ENCODE measurements at places on chromosomes 3 and 15.

DNA sequence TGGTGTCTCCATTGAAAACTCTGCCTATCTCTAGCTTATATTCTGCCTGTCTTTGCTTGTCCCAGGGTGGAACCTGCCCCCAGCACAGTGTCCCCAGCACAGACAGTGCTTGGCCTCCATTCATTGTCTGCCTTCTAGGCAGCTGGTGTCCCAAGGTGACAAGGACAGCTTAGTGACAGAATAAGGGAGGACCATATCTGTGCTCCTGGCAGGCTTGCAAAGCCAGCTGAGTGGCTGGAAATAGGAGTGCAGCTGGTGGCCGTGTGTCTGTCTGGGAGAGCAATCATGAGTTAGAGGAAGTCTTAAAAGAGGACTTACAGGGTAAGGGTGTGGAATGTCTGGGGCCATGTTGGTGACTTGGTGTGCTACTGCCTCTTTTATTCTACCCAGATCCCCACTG is 33.4 kb downstream of the SCN5A start:
- no peak for DNase-seq

DNA sequence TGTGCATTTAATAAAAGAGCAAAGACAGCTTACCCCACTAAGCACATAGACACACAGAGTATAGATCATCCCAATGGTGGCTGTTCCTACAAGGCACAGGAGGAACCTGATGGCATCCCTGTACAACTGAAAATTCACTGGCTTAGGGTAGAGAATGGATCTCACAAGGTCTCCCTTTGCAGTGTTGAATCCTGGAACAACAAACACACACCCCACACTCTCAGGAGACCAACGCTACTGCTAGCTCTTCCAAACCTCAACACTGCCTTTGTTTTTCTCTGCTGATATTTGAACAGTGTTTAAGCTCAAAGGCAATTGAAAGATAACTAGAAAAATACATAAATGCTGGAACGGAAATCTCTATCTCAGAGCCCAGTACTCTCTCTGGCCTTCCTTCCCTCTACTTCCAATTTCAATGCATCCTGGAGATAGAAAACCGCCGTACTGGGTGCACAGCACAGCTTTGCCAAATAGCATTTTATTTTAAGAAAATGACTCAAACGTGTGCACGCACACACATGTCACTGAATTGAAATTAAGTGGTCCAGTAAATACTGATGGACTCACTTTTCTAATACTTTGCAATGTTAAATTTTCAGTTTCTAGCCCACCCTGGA is 87.5 kb upstream of the ATP13A5 start:
- DNase-seq: no peak

DNA sequence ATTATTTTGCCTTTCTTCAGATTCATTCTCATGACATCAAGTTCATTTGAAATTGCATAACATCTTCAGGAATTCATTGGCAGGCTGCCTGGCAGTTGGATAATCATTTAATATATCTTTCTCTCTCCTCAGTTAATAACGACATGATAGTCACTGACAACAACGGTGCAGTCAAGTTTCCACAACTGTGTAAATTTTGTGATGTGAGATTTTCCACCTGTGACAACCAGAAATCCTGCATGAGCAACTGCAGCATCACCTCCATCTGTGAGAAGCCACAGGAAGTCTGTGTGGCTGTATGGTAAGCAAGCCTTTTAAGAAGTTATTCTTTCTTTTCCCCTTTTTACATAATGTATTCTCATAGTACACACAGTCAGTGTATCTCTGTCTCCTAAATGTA is 38.2 kb downstream of the TGFBR2 start:
- peak; percentile 65 for DNase-seq

DNA sequence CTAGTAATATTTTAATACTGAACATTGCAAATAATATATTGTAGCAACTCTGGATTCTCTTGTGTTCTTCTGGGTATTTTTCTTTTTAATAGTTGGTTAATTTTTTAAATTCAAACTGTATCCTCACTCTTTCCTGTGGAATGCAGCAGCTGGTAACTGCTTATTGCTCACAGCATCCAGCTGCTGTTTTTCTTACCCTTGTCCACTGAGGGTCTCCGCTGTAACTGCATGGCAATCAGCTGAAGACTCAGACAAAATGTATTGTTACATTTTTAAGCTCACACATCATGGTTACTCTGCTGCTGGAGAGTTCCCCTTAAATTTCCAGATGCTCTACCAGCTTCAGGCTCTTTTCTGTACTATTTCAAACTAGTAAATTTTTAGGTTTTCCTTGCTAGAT is 227.6 kb downstream of the MBNL1 start:
- no peak for DNase-seq

- no peak for DNase-seq
Observed at GRCh38 chr3:160856450-160856849, 100.4 kb downstream of the PPM1L start.

DNA sequence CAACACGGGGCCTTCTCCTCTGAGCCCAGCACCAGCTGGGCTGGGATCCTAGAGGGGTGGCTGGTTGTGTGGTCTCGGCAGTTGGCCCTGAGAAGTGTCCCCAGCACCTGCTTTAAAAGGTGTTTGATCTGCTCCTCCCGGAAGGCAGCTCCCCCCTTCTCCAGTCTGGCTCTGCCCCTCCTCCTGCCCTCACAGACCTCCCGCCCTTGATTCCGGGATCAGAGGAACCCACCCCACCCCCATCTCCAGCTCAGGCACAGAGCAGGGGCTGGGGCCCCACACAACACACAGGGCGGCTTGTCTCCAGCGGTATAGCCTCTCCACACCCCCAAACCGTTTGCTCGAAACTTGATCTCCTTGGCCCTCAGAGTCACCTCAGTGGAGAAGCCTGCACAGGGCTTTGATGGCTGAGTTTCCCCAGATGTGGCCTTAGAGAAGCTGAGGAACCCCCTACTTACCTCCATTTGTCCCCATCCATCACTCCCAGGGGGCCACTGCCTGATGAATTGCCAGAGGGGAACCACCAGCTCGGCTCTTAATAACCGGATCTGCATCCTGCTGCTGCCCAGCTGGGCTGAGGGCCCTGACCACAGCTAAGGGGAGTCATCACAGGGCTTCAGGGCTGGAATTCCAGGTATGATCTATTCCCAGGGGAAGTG is 6.4 kb upstream of the STRA6 start:
- no peak for DNase-seq

DNA sequence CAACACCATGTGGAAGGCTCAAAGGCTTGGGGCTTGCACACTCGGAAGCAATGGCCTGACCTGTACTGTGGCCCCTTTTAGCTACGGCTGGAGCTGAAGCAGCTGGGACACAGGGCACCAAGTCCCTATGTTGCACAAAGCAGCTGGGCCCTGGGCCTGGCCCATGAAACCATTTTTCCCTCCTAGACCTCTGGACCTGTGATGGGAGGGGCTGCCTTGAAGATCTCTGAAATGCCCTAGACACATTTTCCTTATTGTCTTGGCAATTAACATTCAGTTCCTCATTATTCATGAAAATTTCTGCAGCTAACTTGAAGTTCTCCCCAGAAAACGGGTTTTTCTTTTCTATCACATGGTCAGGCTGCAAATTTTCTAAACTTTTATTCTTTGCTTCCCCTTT is 85.6 kb upstream of the ALDH1A3 start:
- no peak for DNase-seq

GRCh38 chr3:34504366-34504765 is 705.9 kb downstream of the PDCD6IP start:
- no peak for DNase-seq

DNA sequence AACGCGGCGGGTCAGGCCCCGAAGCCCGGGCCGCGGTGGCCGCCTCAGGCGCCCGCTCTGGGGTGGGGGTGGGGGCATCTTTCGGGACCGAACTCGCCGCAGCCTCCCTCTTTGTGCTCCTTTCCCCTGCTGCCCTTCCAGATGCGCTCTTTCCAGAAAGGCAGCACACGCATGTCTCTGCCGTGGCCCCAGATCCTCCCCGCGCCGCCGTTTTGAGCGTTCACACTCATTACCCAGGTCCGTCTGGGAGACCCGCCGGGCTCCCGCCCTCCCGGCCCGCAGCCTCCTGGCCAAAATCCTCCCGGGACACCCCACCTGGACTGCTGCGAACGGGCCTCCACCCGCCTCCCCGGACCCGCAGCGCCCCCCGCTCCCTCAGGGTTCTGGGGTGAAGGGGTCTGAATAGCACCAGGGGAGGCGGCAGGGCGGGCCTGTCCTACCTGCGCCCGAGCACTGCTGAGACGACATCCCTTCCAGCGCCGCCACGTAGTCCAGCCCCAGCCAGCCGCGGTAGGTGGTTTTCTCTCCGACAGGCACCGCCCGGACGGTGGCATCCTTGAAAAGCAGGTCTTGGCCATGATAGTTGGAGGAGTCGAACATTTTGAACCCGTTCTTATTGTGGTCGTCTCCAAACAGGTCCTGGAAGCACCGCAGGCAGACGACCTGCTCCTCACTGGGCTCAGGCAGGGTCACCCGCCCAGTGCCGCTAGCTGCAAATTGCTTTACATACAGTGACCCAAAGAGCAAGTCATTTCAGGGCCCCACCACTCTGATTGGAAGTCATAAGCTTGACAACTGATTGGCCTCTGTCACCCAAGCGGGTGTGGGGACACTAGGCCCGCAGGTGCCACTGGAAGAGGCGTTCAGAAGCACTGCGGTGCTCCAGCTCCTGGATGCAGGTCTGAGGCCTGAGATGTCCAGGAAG is 25.9 kb downstream of the MELTF start:
- DNase-seq: peak; percentile 50

DNA sequence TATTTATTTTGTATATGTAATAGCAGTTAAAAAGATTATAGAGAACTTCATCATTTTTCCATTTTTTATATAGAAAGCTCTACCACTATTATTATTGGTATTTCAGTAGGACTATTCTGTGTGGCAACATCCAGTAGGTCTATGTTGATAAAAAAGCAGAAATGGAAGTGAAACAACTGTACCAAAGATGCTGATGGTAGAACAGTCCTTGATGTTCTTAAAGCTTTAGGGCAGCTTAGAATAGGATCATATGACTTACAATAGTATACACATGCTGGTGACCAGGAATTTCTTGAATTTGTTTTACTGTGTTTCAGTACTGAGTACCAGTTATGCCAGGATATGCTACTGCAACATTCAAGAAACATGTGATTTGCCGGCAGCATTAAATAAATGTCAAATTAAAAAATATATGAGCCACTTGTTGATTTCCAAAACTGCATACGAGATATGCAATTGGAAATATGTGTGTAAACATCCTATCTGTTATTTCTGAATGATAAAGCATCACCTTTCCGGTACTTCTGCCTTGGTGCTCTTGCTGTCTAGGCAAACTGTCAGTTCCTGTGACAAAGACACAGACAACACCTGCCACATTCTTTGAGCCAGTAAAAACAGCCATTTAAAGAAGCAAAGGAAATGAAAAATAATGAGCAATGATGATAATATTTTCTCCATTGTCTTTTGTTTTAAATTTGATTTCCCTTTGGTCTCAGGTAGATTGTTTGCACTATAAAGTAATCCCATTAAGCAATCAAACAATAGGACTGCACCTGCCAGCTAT is 649.2 kb downstream of the ZPLD1 start:
- DNase-seq: no peak

- peak; percentile 23 for DNase-seq
Observed at GRCh38 chr15:68821190-68821840, 620 bp upstream of the ANP32A start.

- DNase-seq: no peak
Observed at GRCh38 chr3:19898721-19899120, 35.3 kb downstream of the EFHB start.

GRCh38 chr3:28860307-28860706 is 420.6 kb upstream of the RBMS3 start:
- DNase-seq: no peak

DNA sequence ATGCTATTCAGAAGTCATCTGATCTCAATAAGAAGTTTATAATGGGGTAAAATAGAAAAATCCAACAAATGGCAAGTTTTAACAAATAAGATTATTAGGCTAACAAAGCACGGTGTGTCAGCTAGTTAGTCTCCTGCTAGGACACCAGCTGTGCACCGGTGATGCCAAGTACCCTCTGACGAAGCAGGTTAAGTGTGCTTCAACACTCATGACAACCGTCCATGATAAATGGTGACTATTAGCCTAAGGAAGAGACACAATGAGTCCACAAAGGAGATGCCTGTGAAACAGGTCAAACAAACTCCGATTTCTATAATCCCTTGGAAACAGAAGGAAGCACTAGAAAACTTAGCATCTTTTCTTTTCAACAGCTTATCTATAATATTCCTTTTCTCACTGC is 36.5 kb downstream of the ATP13A3 start:
- no peak for DNase-seq

- peak; percentile 73 for DNase-seq
Observed at GRCh38 chr3:71726146-71726545, 944 bp upstream of the EIF4E3 start.

- DNase-seq: peak; percentile 75
Observed at GRCh38 chr3:14791343-14791945, 27.3 kb upstream of the FGD5 start.

GRCh38 chr15:53910852-53911251 is 67.4 kb upstream of the UNC13C start:
- no peak for DNase-seq

DNA sequence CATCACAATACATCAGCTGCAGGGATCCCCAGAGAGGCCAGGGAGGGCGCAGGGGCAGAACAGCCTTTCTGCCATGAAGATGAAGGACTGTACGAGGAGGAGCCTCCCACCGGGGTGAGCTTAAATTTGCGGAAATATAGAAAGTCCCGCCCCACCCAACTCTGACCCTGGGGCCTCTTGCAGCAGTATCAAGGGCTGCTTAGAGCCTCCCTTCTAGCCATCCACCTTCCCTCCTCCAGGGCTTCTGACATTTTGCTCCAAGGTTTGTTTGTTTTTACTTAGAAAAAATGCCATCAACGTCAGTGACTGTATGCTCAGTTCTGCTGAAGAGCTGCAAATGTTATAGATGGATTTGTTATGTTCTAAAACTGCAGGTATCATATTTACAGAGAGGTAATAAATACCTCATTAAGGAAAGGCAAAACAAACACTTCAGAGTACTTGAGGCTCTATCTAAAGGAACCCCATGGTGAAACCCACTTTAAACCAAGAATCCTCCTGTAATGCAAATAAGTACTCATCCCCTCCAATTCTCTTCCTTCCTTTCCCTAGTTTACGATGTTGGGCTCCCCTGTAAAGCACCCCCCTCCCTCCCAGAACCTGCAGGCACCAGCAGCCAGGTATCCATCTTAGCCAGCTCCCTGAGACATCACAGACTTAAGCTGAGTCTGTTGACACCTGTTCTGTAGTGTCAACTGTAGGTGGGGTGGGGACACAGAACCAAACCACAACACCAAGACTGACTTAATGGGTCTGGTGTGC is 30.5 kb downstream of the RFTN1 start:
- peak; percentile 53 for DNase-seq

GRCh38 chr15:94174399-94174802 is 57.0 kb upstream of the MCTP2 start:
- no peak for DNase-seq

DNA sequence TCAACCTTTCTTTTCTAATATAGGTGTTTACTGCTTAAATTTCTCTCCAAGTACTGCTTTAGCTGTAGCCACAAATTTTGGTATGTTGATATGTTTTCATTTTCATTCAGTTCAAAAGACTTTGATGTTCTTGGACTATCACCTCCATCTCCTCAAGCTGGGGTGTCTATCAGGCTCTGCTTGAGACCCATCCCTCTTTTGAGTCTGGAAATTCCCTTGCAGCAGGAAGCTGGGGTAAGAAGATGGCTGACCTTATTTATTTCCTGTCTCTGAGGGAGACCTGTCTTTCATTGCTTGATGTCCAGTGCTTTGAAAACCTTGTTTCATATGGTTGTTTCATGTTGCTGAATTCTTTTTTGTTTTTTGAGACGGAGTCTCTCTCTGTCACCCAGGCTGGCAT is 60.5 kb upstream of the ADPGK start:
- DNase-seq: no peak
